Stimulated activated CD4-positive, alpha-beta T cell treated with anti-CD3 and anti-CD28 coated beads, Interleukin-1b, Interleukin-23, amount 100 ng/mL, for 1 hour (primary cell): ENCODE measurements at places on chromosomes 16 and 17.

DNA sequence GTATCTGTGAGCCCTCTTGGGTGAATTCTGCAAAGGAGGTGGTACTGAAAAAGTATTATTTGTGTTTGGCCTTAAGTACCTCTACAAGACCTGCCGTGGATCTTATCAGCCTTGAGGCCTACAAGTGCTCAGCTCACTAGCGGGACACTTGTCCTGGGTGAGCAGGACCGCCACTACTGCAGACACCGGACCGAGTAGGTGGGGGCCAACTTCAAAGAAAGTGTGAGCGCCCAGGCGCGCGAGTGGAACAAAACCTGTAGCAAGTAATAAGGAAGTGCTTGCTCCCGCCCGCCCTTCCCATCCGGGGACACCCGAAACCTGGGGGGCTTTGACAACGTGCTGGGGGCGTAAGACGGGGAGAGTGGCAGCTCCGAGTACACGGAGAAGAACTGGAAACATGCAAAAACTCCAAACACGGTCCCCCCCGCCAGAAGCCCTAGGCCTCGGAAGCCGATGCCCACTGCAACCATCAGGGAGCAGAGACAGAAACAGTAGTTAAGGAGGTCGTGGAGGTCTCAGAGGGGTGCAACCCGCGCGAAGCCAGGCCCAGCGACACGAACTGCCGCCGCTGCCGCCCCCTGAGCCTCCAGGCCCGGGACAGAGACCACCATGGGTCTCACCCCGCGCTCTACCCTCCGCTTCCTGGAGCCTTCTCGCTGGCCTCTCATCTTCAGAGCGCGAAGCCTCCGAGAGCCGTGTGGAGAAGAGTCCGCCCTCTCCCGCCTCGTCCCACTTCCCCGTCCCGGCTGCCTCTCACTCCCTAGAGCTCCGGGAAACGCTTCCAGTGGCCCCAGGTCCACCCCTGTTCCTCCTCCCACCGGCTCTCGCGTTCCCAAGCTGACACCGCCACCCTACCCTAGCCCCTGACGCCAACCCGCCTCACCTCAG, 537 bp downstream of the CNOT1 start:
- DNase-seq = no peak

GRCh38 chr17:44522883-44523671, 19.9 kb upstream of the GPATCH8 start:
- no peak for DNase-seq

GRCh38 chr17:1649844-1650501, at the start of gene RILP:
TSS of gene RILP (minus strand) at chr17:1649866. CDS start at chr17:1649804, 62 bp downstream.
- no peak for DNase-seq

- no peak for DNase-seq
Measured at GRCh38 chr17:78409191-78409928, 30.9 kb downstream of the PGS1 start.

- DNase-seq = no peak
Measured at GRCh38 chr16:58449768-58450167, 50.2 kb upstream of the NDRG4 start.

GRCh38 chr17:17701658-17702057, 20.4 kb downstream of the RAI1 start:
- no peak for DNase-seq

DNA sequence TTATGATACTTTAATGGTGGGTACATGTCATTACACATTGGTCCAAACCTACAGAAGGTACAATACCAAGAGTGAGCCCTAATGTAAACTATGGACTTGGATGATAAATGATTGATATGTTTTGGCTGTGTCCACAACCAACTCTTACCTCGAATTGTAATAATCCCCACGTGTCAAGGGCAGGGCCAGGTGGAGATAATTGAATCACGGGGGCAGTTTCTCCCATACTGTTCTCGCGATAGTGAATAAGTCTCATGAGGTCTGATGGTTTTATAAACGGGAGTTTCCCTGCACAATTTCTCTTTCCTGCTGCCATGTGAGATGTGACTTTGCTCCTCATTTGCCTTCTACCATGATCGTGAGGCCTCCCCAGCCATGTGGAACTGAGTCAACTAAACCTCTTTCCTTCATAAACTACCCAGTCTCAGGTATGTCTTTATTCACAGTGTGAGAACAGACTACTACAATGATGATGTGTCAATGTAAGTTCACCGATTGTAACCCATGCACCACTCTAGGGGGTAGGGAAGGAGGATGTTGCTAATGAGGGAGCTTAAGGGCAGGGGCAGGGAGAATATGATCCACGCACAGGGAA, 7.0 kb upstream of the METTL22 start:
- no peak for DNase-seq

- no peak for DNase-seq
Measured at GRCh38 chr17:82789051-82789592, 37.3 kb downstream of the TBCD start.

- no peak for DNase-seq
Measured at GRCh38 chr17:83000738-83001137, 78.7 kb upstream of the METRNL start.
